ENCODE measurements at places on chromosomes 13 and 19.

DNA sequence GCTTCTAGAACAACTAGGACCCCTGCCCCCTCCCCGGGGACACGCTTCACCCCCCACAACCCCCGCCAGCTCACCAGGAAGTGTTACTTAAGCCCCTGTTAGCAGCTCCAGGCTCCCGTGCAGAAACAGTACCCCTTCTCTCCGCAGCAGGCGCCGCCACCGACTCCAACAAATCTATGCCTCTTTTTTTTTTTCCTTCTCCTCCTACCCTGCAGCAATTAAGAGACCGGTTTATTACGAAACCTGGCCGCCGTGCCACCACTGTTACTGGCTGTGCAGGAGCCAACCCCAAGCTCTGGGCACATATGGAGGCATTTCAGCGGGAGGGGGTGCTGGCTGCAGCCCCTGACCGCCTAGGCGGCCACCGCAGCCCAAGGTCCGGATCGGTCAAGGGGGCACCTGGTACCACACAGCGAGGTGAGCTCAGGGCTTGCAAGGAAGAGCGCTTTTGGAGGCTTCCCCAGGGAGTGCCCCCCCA lies 2.4 kb downstream of the GADD45B start:
- peak; percentile 66 for DNase-seq

DNA sequence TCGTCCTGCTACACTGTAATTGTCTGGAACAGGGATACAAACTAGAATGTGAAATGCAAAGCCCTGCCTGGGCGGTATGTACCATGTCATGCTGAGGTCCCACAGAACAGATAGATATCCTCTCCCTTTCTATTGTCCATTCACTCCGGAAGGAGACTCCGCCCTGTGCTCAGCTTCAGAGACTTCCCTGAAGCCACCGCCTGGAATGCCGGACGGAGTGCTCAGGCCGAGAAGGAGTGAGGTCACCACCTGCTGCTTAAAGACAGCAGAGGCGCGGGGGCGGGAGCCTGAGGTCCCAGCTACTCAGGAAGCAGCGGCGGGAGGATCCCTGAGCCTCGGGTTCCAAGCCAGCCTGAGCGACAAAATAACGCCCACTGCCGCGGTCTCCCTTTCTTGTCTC lies 890 bp upstream of the ZNF611 start:
- no peak for DNase-seq

DNA sequence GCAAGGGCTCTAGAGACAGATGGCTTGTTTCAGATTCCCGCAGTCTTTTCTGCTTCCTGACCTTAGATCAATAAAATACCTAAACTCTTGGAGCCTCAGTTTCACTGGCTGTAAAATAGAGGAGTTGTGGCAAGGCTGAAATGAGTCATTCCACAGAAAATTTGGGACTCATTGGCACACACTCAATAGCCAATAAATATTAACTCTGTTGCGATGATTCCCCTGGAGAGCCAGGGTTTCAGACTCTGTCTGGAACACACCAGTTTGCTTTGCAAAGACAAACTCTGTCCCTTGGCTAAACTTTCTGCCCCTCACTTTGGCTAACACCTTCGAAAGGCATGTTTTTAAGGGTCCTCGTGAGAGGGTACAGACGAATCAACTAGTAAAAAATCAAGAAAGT lies 18.1 kb upstream of the UBE2L5 start:
- no peak for DNase-seq

DNA sequence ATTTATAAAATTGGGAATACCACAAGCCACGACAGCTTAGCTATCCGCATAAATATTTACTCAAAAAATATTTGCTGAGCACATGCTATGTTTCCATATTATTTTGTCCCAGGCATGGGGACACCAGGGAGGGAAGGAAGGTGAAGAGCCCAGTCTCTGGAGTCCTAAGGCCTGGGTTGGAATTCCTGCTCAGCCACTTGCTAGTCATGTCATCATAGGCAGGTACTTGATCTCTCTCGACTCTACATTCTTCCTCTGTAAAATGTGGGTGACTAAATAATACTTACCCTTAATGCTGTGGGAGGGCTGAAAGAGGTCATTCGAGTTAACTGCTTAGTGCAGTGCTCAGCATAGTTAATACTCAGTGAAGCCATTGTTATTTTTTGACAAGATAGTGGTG lies 4.3 kb upstream of the RNASEH2B start:
- no peak for DNase-seq

DNA sequence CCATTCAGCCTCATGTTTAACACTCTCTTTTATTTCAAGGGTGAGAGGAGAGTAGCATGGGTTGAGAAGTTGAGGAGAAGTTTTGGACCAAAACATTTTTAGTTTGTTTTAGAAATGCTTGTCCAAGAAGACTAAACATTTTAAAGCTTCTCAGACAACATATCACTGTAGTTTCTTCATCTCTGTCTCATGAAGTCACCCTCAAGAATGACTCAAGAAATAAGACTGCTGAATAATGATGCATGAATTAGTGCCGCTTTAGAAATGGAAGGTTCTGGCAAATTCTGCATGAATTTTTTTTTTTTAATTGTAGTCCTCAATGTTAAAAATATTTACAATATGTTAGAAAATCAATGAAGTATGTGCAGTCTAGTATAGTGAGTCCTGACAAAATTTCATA lies 422.7 kb upstream of the ARGLU1 start:
- no peak for DNase-seq

DNA sequence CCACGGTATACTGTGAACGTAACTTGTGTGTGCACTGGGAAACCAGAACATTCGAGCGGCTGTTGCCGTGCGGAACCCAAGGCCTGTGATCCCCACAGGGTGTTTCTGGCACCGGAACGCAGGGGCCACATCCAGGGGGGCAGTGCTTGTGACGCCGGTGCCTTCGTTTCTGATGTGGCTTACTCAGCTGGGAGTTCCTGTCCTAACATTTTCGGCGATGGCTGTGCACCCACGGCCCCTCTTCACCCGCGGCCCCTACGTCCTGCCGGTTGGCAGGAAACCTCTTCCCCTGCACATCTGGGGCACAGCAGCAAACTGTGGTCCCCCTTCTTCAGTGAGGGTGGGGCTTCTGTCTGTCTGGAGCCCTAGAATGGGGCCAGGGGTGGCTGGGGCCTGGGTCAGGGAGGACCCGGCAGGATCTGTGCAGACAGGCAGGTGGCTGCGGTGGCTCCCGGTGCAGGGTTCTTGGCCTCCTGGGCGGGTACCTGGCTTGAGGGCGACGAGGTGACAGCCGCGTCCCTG lies 26.2 kb downstream of the CSNK1G2 start:
- no peak for DNase-seq

- no peak for DNase-seq
Measured at GRCh38 chr19:16435238-16435917, 36.4 kb downstream of the EPS15L1 start.

Data from CD4-positive, alpha-beta T cell treated with Interferon alpha-2 for 1 hour (primary cell).